ENCODE measurements at places on chromosomes 2 and 18.

DNA sequence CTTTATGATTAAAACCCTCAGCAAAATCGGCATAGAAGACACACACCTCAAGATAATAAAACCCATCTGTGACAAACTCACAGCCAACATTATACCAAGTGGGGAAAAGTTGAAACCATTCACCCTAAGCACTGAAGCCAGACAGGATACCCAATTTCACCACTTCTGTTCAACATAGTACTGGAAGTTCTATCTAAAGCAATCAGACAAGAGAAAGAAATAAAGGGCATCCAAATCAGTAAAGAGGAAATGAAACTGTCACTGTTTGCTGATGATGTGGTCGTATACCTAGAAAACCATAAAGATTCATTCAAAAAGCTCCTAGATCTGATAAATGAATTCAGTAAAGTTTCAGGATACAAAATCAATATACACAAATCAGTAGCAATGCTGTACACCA, 16.4 kb upstream of the RPRD1A start:
- no peak for DNase-seq

- no peak for DNase-seq
Measured at GRCh38 chr2:171529914-171530313, 7.6 kb downstream of the CYBRD1 start.

- DNase-seq = no peak
Measured at GRCh38 chr2:58800881-58801280, 559.8 kb upstream of the FANCL start.

DNA sequence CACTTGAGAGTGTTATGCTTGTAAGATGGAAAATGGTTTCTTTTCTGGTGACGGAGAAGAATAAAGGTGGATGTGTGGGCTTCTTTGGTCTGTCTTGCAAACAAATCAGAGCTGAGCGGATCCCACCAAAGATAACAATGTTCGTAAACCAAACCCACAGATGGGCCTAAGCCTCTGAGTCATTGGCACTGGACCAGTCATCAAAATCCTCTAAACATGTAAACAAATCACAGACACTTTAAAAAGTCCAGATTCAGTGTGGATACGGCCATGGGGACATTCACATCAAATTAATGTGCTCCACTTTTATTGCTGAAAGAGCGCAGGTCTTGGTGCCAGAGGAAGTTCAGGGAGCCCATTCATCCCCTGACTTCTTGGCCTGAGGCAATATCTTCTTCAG, 60.5 kb upstream of the TMEM200C start:
- no peak for DNase-seq

DNA sequence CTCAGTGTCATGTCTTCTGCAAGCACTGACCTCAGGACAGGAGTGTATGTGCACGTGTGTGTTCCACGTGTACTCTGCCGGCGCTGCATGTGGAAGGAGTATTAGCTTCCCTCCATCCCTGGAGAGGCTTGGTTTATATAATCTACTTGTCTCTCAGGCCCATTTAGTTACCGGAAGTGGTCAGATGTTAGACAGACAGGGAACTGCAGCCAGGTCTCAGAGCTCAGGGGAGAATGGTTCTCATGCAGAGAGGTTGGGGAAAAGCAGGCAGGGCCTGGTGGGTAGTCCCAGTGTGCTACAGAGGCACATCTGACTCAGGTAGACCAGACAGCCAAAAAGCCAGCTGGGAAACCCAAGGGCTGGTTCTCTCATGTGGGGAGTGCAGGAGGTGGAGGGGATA, 167.9 kb downstream of the CTIF start:
- no peak for DNase-seq

DNA sequence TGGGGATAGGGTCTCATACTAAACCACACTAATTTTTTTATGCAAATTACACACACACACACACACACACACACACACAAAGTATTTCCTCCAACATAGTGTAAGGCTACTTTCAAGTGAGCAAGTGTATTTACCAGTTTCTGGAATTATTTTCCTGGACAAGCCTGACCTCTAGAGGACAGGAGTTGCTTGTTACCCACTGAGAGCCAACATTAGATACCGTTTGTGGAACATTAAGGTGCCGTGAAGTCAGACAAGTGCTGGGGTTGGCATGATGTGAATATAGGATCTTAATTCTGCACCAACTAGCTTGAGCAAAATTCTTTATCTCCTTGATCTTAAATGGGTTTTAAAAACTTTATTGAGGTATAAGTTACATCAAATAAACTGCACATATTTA, 39.3 kb upstream of the SERPINB2 start:
- DNase-seq = peak; percentile 10

GRCh38 chr2:236986524-236987330, 99.0 kb upstream of the COPS8 start:
- no peak for DNase-seq

DNA sequence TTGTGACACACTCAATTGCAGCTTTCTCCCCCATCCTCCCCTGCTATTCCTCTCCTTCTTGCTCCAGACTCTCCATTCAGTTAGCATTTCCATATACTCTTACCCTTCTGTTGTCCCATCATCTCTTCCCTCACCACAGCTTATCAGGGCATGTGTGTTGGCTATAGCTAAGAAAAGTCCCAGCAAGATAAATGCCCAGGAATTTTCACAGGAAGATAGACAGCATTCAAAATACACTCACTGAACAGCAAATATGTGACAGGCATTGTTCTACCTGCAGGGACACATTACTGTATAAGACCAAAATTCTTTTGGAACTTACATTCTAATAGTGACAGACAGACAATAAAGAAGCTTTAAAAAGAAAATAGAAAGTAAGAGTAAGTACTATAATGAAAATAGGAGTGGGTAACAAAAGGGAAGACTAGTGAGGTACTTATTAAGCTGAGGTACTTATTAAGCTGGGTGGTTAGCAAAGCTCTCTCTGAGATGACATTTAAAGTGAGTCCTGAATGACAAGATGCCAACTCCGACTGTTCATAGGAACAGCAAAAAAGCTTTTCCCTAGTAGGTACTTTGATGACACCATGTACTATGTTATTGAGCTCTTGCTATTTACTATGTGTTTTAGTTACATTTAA, 86.2 kb downstream of the CHN1 start:
- no peak for DNase-seq

DNA sequence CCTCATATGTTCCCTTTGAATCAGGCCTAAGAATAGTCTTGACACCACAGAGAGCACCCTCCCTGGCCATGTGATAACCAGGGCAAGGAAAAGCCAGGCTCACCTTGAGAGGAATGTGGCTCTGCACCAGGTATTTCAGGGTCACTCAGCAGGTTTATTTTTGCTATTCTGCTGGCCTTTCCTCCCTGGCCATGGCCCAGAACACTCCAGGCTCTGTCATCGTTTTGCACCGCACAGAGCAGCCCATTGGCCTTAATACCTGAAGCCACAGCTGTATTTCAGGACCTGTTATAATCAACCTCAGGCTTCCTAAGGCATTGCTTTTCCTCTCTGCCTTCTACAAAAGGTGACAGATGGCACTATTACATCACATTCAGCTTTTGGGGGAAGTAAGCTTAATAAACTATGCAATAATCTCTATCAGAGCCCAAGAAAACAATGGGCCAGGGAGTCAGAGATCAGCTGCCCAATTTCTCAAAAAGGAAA, 668.3 kb downstream of the IRS1 start:
- DNase-seq = no peak

- DNase-seq = no peak
Measured at GRCh38 chr2:224442071-224442967, 40.4 kb upstream of the FAM124B start.

GRCh38 chr2:22842205-22842869, 542.6 kb upstream of the KLHL29 start:
- DNase-seq = no peak

DNA sequence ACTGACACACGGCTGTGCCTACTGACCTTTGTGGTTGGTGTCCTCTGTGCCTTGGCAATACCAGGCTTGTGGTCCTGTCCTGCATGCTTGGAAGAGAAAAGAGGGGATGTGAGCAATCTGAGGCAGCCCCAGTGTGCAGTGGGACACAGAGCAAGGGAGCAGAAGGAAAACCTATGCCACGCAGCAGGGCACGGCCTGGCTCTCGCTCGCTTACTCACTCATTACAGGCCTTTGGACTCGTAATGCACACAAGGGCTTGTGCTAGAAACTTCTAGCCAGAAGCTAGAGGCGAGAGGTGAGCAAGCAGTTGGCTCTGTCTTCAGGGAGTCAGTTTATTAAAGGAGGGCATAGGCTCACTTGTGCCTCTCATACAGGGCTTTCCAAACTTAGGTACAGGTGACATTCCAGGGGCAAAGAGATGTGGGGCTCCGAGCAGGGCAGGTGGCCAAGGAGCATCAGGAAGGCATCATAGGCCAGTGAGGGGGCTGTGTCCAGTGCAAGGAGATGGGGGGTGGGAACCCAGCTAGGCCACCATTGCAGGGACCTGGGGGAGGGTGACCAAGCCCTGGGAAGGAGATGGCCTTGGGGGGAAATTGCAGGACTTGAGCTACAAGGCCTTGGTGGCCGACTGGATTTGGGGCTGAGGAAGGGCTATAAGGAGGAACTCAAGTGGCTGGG, 100.8 kb downstream of the DYSF start:
- DNase-seq = no peak

DNA sequence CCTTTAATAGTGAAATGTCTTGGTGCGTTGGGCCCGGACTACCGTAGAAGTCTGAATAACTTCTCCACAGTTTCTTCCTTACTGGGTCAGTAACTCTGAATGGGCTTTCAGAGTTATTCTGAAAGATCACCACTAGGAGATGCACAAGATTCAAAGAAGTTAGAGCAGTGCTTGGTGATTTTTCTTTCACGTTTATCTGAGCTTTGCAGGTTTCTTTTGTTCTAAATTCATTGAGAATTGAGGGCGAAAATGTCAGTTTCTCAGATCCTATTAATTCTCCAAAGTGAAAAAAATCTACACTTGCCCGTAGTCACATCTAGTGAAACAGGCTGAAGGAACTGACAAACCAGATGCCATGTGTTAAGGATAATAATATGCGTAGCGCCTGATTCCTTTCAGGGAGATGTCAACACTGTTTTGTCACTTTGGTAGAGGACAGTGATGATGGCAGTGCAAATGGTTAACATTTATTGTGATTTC, 70.1 kb downstream of the QPCT start:
- peak; percentile 80 for DNase-seq

DNA sequence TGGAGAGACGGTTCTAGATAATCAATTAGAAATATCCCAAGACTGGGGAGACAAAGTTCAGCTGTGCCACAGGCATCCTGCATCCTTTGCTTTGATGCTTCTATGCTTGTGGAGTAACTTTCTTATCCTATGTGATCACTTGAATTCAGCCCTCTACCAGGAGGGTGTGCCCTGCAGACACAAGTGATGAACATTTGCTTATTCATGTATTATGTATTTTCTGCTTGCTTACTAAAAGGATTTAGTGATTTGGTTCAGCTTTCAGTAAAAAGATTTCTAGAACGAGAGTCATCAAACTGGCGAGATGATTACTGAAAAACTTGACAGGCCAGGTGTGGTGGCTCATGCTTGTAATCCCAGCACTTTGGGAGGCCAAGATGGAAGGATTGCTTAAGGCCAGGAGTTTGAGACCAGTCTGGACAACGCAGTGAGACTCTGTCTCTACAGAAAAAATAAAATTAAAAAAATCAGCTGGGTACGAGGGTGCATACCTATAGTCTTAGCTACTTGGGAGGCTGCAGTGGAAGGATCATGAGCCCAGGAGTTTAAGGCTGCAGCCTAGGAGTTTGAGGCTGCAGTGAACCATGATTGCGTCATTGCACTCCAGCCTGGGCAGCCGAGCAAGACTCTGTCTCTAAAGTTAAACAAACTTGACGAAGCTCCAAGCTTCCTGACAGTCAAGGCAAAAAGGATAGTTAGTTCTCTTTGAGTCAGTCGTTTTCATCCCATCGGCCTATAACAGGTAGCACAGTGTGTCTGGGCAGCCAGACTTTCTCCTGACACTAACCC, 13.3 kb downstream of the HK2 start:
- no peak for DNase-seq

DNA sequence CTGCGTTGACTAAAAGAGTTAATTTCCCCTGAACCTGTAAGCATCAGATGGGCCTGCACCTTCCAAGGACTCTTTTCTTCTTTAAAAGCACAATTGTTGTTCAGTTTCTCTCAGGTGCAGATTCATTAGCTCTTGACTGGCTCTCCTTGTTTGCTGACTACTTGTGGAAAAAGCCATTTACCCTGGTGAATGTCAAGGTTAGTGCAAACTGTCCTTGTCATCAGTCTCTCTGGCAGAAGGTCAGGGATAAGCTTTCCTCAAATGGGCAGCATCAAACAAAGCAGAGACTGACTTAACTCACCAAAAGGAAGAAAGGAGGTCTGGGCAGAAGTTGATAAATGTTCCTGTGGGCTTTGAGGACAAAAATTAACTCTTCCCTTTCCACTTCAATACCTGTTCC, 922.7 kb downstream of the BCL11A start:
- DNase-seq = no peak

GRCh38 chr2:226873051-226873620, 37.3 kb downstream of the RHBDD1 start:
- DNase-seq = no peak

DNA sequence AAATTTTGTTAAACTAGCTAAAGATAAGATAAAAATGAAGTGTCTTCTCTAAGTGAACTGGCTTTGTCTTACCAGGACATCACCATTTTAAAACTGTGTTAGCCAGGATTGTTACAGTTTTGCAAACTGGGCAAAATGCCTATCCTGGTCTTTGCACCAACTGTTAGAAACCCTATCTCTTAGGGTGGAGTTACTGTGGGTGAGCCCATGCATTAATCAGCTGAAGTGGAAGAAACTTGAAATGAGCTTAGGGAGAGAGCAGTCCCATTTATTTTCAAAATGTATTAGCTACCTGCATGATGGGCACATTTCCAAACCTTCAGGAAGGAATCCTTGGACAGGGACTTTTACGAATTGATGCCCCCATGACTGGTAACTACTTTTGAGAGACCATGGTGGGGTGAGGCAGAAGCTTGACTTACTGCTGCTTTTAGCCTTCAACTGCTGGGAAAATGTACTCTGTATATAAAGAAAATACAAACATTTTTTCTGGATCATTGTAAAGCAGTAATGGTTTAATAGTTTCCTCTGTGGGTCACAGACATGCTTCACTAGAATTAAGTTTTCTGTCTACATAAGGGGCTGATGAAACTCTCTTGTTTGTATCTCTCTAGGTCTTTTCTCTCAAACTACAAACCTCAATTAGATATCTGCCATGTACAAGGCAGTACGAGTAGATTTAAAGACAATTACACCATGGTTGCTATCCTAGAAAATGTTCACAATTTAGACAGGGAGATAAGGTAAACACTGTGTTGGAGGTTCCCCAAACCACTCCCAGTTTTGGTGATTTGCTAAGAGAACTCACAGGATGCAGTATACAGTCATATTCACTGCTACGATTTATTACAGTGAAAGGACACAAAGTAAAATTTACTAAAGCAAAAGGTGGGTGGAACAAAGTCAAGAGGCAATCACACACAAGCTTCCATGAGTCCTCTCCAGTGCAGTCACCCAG, 321.4 kb upstream of the MMADHC start:
- no peak for DNase-seq

- DNase-seq = no peak
Measured at GRCh38 chr2:127669056-127669455, 6.3 kb downstream of the LIMS2 start.
